ENCODE measurements at places on chromosomes 7 and 10. TPM values are rescaled to one million over a fixed set of nuclear protein-coding genes. Genes with fewer than 3 reads are reported as not detected.

DNA sequence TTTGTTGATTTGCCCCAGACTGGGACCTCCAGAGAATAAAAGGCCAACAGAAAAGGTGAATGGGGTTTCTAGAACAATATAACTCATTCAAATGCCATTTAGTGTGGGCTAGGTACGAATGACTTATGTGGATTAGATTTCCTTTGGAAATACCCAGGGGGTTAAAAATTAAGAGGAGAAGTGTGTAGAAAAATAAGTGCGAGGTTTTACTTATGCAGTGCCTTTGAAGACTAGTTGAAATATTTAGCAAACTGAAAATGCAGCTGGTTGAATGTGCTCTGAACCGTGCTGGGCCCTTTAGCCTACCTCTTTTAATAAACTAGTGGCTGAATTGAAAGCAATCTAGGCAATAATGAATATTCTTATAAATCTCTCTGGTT, 180.6 kb downstream of the LRMDA start:
- H3K27me3 ChIP-seq: peaks cover 3% of the 10 kb centered on the region
- no peak for DNase-seq
- no peaks in the 10 kb centered on the region for H3K36me3 ChIP-seq

DNA sequence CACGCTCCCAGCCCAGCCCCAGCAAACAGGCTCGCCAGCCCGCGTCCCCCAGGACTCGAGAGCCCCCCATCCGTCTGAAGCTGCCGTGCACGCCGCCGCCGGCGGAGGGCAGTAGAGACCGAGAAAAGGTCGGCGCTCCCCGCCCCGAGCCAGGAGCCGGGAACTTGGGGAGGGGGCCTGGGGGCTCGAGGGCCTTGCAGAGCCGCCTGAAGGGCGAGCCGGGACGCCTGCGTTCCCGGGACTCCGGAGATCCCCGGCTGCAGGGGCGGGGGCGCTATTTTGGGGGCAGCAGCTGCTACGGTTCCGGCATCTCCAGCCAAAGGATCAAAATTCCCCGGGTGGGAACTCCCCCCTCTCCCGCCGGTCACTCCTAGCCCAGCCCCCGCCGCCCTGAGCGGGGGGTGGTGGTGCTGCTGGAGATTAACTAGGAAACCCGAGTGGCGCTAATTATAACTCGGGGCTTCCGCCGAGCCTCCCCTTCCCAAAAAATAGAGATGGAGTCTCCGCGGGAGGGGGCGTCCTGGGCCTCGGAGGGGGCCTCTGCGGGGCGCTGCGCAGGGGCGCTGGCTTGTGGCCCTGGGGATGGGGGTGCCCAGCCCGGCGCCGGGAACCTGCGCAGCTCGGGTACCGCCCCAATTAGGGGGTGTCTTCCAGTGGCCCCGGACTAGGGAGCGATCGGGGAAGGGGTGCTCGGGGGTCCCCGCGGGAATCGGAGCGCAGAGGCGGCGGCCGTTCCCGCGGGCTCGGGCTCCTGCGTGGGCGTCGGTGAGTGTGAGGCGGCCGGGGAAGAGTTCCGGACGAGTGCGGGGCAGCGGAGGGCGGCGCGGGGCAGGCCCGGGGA, 608 bp downstream of the ACHE start:
- no peak overlapping the region for H3K27ac ChIP-seq
- no peaks in the 10 kb centered on the region for H3K36me3 ChIP-seq
- H3K4me1 ChIP-seq: peaks cover 17% of the 10 kb centered on the region
- no peak overlapping the region for H3K4me3 ChIP-seq
- peaks cover 40% of the 10 kb centered on the region for H3K27me3 ChIP-seq

DNA sequence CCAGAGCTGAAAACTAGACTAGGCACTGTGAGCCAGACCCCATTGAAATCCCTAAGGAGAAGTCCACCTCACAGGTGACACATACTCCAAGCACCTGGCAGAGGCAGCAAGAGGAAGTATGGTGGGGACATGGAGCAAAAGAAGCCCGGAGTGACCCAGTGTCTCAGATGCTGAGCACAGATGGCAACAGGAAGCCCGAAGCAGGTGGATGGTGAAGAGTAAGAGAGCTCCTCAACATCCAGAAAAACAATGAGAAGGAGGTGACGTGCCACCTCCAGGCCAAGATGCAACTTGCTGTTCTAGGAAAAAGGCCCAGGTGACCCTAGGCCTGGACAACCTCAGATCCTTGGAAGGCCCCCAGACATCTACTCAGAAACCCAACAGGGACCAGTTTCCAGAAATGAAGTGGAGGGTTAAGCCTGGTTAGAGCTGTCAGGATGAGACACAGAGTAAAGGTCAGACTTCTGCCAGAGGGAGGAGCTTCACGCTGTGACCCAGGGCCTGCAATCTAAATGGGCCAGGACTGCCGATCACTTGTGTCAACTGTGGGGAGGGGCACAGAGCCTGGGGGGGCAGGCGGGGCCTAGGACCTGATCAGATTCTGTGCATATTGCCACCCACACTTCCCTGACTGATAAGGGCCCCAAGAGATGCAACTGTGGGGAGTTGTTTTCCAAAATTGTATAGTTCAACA, 2.4 kb upstream of the COBL start:
- no peaks in the 10 kb centered on the region for H3K36me3 ChIP-seq
- peaks cover 33% of the 10 kb centered on the region for H3K27me3 ChIP-seq
- no peak overlapping the region for H3K27ac ChIP-seq
- peaks cover 6% of the 10 kb centered on the region for H3K4me1 ChIP-seq
- no peak for DNase-seq

- H3K27me3 ChIP-seq: peaks cover 4% of the 10 kb centered on the region
- H3K27ac ChIP-seq: no peak overlapping the region
- no peak for DNase-seq
- no peak overlapping the region for H3K4me3 ChIP-seq
- no peaks in the 10 kb centered on the region for H3K4me1 ChIP-seq
These were observed 94.7 kb upstream of the SLC25A13 start for GRCh38 chr7:96416599-96416998.

- H3K27ac ChIP-seq: no peak overlapping the region
- H3K4me3 ChIP-seq: no peak overlapping the region
- H3K36me3 ChIP-seq: no peaks in the 10 kb centered on the region
- H3K27me3 ChIP-seq: peaks cover 34% of the 10 kb centered on the region
These were observed 85.6 kb upstream of the FRMD4A start for GRCh38 chr10:14416308-14416700.

DNA sequence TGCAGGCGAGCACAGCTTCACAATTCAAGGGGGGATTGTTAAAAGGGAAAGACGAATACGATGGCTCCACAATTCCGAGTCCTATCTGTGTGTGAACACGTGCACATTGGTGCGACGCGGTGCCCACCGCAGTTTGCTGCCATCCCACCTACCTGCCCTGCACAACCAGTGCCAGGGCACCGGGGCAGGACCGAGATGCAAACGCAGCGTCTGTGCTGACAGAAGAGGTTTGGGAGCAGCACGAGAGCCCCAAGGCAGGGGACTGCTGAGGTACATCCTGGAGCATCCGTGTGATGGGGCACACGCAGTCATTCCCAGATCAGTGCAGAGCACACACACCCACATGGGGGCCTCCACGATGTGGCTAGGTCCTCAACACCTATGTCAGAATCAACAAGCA, 221.3 kb downstream of the DNAJB6 start:
- H3K27ac ChIP-seq: no peak overlapping the region
- no peaks in the 10 kb centered on the region for H3K36me3 ChIP-seq
- H3K4me1 ChIP-seq: no peaks in the 10 kb centered on the region
- H3K27me3 ChIP-seq: no peaks in the 10 kb centered on the region
- no peak for DNase-seq

- no peaks in the 10 kb centered on the region for H3K36me3 ChIP-seq
- H3K4me1 ChIP-seq: peaks cover 15% of the 10 kb centered on the region
- no peak overlapping the region for H3K27ac ChIP-seq
These were observed 29.5 kb downstream of the CDK13 start for GRCh38 chr7:39979406-39980073.

DNA sequence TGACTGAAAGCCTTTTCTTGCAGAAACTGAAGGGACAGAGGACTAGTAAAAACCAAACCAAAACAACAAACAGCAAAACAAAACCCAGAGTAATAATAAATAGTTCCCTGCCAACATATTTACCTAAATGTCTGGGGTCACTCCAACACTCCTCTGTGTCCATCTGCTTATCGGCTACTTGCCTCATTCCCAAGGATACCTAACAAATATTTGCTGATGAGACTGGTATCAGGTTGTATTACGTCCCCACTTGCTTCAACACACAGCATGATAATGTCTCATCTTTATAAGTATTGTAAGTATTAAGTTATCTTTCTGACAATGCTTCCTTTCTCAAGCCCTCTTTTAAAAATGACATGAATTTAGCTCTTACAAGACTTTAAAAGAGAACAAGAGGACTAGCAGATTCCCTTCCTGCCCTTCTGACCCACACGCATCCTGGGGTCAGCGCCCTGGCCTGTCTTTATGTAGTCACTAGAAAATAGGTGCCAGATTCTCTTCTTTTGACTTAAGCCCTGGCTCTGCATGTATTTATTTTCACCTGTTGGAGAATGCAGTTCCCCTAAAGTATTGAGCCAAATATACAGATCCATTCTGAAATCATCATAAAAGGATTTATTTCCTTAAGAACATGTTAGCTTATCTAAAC, 110.2 kb downstream of the SEM1 start:
- no peak overlapping the region for H3K4me3 ChIP-seq
- H3K27me3 ChIP-seq: peaks cover 4% of the 10 kb centered on the region
- H3K27ac ChIP-seq: no peak overlapping the region
- no peaks in the 10 kb centered on the region for H3K36me3 ChIP-seq

- peaks cover 31% of the 10 kb centered on the region for H3K4me1 ChIP-seq
- peaks cover 34% of the 10 kb centered on the region for H3K36me3 ChIP-seq
- no peak overlapping the region for H3K27ac ChIP-seq
- no peak overlapping the region for H3K4me3 ChIP-seq
These were observed 74.9 kb downstream of the CARD11 start for GRCh38 chr7:2968616-2969397.

GRCh38 chr10:110805292-110805691, 66.4 kb upstream of the PDCD4 start:
- H3K27ac ChIP-seq: no peak overlapping the region
- H3K27me3 ChIP-seq: no peaks in the 10 kb centered on the region
- no peak for DNase-seq
- H3K4me3 ChIP-seq: no peak overlapping the region
- H3K36me3 ChIP-seq: no peaks in the 10 kb centered on the region
- H3K4me1 ChIP-seq: peaks cover 36% of the 10 kb centered on the region

GRCh38 chr7:2811476-2812113, 32.5 kb downstream of the GNA12 start:
- no peaks in the 10 kb centered on the region for H3K27me3 ChIP-seq
- H3K4me1 ChIP-seq: peaks cover 5% of the 10 kb centered on the region
- H3K4me3 ChIP-seq: no peak overlapping the region
- no peak overlapping the region for H3K27ac ChIP-seq
- peaks cover 3% of the 10 kb centered on the region for H3K36me3 ChIP-seq

DNA sequence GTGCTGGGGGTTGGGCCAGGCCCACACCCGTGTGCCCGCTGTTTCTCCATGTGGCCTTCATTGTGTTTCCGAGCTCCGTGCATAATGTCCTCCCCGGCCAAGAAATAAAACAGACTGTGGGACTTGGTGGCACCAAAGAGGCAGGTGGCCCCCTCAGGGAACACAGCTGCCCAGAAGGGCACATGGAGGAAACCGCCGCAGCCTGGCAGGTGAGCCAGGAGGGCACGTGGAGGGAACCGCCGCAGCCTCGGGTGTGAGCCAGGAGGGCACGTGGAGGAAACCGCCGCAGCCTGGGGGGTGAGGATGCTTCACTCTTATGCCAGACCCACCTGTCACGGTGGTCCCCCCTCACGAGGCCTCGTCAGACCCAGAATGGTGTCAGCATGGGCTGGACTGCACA, 288.7 kb downstream of the WDR37 start:
- no peaks in the 10 kb centered on the region for H3K36me3 ChIP-seq
- no peaks in the 10 kb centered on the region for H3K4me1 ChIP-seq
- H3K4me3 ChIP-seq: no peak overlapping the region
- H3K27ac ChIP-seq: no peak overlapping the region
- H3K27me3 ChIP-seq: no peaks in the 10 kb centered on the region

Gene NUTM2B
- 0.45 TPM for total RNA-seq

Gene NEBL
- not detected for total RNA-seq

Gene AKR1D1
- not detected for total RNA-seq

Gene CUBN
- total RNA-seq: 0.24 TPM

Gene WASHC2A
- total RNA-seq: 22.2 TPM

Measured in activated CD4-positive, alpha-beta memory T cell treated with anti-CD3 and anti-CD28 coated beads for 36 hours (primary cell).